ENCODE measurements at places on chromosomes 2 and 18. TPM values are rescaled to one million over a fixed set of nuclear protein-coding genes. Genes with fewer than 3 reads are reported as not detected.

The SERPINB3 gene
- polyA plus RNA-seq, result not detected

The NCKAP5 gene
- polyA plus RNA-seq, result 3.3 TPM

The TOGARAM2 gene
- polyA plus RNA-seq, result 1.9 TPM

The ASB18 gene
- polyA plus RNA-seq, result 8.3 TPM

The SERPINB4 gene
- not detected for polyA plus RNA-seq

The MRPL30 gene
- 40.3 TPM for polyA plus RNA-seq

DNA sequence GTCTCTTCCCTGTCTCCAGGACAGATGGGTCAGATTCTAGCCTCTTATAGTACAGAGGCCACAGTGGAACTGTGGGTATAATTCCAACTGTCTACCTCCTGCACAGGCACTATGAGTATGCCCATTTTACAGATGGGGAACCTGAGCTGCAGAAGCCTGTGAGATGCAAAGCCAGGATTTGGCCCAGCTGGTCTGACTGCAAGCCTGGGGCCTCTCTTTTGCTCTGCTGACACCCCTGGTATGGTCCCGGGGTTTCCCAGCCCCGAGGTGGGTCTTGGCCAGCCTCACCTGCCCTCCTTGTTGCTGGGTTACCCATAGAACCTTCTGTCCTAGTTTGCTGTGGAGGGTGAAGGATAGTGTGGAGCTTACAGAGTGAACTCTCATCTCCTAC, 9.8 kb downstream of the HS6ST1 start:
- no peak for DNase-seq

DNA sequence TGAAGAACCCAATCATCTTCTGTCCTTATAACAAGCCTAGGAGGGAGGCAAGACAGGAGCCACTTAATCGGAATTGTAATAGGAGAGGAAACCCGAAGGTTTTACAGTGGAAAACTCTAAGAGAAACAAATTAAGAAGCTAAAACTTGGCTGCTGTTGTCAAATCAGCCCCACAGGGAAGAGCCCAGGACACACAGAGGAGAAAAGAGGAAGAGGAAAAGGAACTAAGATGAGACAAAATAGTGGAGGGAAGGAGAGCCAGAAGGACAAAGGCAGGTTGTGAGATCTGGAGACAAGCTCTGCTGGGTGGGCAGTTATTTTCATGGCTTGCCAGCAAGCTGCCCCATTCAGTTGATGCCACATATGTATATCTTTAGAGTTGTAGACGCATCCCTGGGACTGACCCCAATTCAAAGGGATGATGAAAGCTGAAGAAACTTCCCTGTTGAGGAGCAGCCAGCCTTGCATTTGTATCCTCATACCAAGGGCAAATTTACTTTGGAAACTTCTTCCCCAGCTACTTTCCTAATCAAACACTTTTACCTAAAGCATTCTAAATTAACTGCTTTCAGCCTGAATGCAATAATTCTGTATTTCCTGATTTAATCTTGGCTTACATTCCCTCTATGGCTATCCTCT, 499.8 kb upstream of the MEIS1 start:
- DNase-seq, result no peak

- no peak for DNase-seq
These were observed 67.4 kb downstream of the POLE4 start for GRCh38 chr2:75025633-75026380.

DNA sequence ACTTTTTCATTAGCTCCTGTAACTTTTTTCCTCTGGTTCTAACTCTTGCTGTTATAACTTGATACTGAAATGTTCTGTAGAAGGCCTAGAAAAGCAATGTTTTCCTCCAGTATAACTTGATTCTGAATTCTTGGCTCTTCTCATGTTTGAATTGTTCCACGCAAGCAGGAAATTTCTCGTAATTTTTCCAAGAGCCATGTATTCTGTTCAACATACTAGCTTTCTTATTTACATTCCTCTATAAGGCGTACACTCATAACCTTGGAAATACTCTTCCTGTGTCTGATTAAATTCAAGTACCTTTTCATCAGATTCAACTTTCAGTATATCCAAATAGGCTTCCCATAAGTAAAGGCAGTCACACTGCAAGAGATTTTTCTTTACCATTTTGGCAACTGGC, 109.1 kb downstream of the SMAD2 start:
- no peak for DNase-seq

GRCh38 chr2:29983308-29983707, 61.9 kb upstream of the ALK start:
- no peak for DNase-seq

DNA sequence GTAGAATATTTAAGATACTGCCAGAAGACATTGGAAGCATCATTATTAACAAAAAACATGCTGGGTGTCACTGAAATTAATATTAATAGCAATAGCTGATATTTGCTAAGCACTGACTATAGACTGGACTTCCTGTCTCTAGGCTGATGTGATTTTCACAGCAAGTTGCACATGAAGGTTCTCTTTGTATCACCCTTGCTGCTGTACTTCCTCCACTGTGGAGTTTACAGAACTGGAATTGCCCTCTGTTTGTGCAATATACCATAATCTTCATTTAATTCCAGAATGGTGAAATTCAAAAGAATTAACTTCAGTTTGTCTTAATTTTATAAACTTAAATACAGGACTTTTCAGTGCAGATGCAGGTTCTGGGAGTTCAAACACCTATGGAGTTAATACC, 585.1 kb downstream of the RNF144A start:
- DNase-seq, result no peak
